RKO (cell line): ENCODE measurements at places on chromosomes 3 and 15.

DNA sequence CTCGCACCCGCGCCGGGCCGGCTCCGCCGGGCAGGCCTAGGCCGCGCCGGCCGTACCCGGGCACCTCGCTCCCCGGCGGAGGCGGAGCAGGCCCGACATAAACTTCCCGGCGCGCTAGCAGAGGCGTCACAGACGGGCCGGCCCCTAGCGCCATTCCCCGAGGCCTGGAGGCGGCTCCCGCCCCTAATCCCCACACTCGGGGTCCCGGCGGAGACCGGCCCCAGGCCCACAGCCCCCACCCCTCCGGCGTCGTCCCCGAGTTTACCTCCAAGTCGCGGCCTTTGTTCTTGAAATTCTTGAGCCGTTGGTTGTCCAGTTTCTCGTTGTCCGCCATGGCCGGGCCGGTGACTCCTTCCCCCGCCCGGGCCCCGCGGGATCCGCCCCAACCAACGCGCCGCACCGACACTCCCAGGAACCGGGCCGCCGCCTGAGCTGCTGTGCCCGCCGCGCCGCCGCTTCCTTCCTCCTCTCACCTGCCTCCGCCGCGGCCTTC is 376 bp downstream of the KPNA4 start:
- peak; percentile 63 for DNase-seq

- no peak for DNase-seq
Measured at GRCh38 chr3:16995601-16996000, 110.8 kb downstream of the PLCL2 start.

DNA sequence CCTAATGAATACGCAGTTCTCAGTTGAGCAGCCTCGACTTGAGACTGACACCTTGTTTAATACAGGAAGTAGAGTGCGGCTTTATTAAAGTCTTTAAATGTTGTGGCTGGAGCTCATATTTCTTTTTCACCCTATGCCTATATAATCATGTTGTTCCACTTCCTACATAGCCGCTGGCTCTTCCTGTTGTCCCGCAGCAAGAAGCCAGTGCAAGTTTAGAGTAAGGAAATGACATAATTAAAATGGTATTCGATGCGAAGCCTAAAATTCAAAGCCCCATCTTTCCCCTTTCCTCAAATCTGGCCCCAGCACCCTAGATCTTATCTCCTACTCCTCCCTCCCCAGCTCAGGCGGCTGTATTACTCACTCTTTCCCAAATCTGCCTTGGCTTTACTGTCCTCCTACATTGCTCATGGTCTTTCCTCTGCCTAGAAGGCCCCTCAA is 7.5 kb upstream of the PHLDB2 start:
- DNase-seq, result no peak

- DNase-seq, result no peak
Measured at GRCh38 chr3:157388976-157389375, 47.7 kb upstream of the PTX3 start.

DNA sequence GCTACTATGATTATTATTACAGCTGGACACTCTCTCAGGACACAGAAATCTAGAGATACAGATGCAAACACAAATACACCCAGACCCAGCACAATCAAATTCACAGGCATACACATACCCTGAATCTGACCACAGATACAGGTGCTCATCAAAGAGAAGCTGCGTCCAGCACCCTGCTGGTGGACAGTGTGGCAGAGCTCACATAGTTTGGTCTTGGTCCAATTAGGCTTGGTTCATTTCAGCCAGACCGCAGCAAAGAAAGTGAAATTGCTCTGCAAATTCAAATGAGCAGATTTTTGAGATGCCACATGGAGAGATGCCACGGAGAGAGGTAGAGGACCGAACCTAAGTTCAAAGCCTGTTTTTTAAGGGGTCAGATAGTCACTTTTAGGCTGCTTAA is 55.6 kb downstream of the ANAPC13 start:
- DNase-seq, result no peak

GRCh38 chr3:8981700-8982099 is 18.4 kb upstream of the RAD18 start:
- no peak for DNase-seq

DNA sequence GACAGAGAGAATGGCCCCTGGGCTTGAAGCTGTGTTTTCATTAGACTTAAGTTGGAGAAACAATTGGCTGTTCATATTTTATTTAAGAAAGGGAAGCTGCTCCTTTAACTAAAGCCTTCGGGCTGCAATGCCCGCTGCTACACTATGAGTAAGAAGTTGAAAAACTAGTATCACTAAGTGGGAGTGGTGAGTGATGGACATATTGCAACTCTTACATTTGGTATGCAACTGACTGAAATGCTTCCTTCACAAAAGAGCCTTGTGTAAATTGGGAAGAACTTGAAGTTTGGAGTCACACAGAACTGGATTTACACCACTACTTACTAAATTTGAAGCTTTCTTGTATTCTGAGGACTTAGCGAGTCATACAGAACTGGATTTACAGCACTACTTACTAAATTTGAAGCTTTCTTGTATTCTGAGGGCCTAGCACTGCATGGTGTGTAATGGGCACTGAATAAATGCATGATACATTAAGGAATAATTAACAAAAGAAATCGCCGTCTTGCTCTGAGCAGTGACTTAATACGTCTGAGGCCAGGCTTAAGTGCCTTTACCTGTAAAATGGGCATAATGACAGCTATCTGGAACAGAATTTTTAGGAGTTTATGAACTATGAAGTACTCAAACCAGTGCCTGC is 149.5 kb downstream of the RYR3 start:
- DNase-seq, result peak; percentile 1

GRCh38 chr3:151117047-151117446 is 31.6 kb downstream of the MED12L start:
- DNase-seq, result no peak

- DNase-seq, result no peak
Measured at GRCh38 chr15:67147396-67147949, 82.1 kb downstream of the SMAD3 start.

- no peak for DNase-seq
Measured at GRCh38 chr15:62879770-62880169, 162.8 kb upstream of the TPM1 start.

- DNase-seq, result no peak
Measured at GRCh38 chr3:182904164-182904563, 76.2 kb downstream of the DCUN1D1 start.

- no peak for DNase-seq
Measured at GRCh38 chr3:20103731-20104130, 63.5 kb downstream of the KAT2B start.

GRCh38 chr3:43858294-43858701 is 167.6 kb downstream of the ABHD5 start:
- no peak for DNase-seq
